Fibroblast of upper back skin (primary cell): ENCODE measurements at places on chromosomes 2 and 18.

- no peak for DNase-seq
These were observed 19.6 kb downstream of the AQP12A start for GRCh38 chr2:240711296-240711695.

DNA sequence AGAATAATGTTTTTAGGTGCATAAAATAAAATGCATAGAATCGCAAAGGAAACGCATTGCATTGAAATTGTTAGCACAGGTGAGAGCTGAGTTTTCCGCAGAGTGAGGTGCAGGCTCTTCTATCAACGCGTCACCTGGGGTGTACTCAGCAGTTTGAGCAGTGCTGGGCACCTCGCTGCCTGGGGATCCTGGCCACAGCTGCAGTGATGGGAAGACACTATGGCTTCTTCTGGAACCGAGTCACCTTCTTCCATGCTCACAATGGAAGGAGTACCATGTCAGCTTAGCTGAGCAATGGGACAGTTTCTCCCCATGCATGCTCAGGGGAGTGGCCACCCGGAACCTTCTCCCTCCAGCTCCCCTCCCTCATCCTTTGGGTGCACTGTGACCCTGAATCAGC is 95.4 kb upstream of the OTOS start:
- no peak for DNase-seq

GRCh38 chr2:119433636-119434327 is 2.1 kb downstream of the TMEM37 start:
- DNase-seq: no peak

DNA sequence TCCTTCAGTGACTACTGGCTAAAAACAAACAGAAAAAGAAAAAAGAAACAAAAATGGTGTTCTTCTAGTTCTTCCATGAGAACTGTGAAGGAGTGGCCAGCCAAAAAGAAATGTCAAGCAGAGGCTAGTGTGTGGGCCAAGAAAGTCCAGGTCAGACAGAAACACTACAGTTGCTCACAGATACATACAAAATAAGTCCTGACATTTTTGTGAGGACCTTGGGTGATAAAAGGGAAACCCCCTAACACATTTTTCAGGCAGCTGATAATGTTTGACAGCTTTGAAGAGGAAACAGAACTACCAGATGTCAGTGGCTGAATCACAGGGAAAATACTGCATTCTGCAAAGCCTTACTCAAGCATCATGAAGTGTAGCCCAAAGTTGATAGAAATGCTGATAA is 28.1 kb downstream of the ARHGAP25 start:
- DNase-seq: peak; percentile 49

DNA sequence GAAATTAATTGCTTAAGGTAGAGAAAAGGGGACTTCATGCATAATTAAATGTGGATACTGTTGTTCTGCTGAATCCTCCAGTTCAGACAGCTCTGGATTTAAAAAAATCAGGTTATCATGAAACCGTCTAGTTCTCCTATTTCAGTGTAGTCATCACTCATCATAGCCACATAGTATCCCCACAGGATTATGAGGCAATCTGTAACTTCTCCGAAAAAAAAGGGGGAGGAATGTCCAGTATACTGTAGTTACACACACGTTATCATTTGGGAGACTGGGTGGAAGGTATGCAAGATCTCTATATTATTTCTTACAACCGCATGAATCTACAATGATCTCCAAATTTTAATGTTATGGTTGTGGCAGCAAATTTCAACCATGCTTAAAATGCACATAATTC is 114.0 kb downstream of the HIBCH start:
- DNase-seq: peak; percentile 89

- DNase-seq: no peak
These were observed 339.8 kb downstream of the CYP26B1 start for GRCh38 chr2:71807581-71808451.

DNA sequence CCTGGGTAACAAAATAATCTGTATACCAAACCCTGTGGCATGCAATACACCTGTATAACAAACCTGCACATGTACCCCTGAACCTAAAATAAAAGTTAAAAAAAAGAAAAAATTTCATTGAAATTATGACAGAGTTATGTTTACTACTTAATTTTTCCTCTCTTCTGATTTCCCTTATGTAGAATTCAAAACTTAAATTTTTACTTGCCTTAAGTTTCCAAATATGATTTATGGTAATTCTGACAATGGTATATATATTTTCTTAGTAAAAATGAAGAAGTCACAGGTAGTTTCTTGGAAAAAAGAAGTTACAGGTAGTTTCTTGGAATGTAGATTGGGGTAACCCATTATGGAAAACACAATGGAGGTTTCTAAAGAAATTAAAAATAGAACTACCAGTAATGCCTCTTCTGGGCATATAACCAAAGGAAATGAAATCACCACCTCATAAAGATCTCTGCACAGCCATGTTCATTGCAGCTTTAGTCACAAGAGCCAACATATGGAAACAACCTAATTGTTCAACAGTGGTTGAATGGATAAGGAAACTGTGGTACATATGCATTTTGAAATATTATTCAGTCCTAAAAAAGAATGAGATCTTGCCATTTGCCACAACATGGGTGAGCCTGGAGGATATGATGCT is 164.9 kb downstream of the BABAM2 start:
- DNase-seq: peak; percentile 51

- DNase-seq: no peak
These were observed 466.0 kb downstream of the NYAP2 start for GRCh38 chr2:225865468-225865867.

GRCh38 chr18:55494899-55495298 is 93.1 kb downstream of the TCF4 start:
- DNase-seq: peak; percentile 53

DNA sequence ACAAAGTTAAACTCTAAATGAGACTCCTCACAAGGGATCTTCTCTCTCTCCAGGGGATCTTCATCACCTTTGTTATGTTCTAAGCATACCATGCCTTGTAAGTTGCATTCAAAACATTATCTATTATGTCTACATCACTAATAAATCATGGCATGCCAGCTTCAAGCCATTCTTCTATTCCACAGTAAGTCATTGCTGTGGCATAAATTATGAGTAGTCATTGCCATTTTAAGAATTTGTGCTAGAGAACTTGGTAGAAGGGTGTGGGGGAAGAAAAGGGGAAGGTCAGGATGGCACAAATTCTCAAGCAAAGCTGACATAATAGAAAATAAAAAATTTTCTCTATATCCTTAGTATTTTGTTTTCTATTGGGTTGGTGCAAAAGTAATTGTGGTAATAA is 33.5 kb downstream of the BARD1 start:
- DNase-seq: no peak

DNA sequence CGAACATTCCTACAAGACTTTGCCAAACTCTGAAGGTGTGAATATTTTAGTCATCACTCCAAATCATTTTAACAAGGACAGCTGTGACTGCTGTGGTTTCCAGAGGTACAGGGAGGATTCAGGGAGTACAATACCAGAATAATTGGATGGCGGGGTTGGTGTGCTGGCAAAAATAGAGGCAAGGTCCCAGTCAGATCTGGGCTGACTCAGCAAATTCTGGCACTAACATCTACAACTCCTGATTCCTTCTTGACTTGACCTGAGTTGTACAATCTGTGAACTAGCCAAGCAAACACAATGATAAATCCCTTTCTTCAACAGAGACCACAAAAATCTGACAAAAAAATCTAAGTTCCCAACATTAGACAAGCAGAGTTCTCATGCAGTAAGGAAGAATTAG is 40.4 kb downstream of the RMP24 start:
- peak; percentile 54 for DNase-seq
